ENCODE measurements at places on chromosomes 3 and 15.

GRCh38 chr15:25556136-25556535, 117.3 kb upstream of the UBE3A start:
- no peak overlapping the region for H3K27ac ChIP-seq
- DNase-seq: no peak
- no peaks in the 10 kb centered on the region for H3K4me1 ChIP-seq
- H3K4me3 ChIP-seq: no peak overlapping the region
- no peaks in the 10 kb centered on the region for H3K36me3 ChIP-seq

DNA sequence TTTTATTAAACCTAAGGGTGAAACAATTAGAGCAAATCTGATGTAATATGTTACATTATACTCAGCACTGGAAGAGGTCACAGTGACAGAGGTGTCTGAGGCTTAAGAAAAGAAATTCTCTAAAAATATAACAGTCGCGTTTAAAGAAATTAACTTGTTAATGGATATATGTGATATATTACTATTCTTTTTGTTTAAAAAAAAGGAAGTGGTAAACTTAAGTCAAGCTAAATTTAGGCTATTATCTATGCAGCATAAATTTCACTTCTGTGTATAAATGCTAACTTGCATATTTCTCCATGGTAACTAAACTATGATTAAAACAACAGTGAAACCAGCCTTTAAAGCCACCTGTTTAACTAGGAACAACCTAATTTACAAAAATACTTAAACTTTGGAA, 191.3 kb downstream of the FOXP1 start:
- peaks cover 10% of the 10 kb centered on the region for H3K4me1 ChIP-seq
- no peaks in the 10 kb centered on the region for H3K36me3 ChIP-seq
- no peak for DNase-seq
- no peaks in the 10 kb centered on the region for H3K27me3 ChIP-seq

GRCh38 chr15:43214169-43214568, 6.6 kb downstream of the EPB42 start:
- no peak overlapping the region for H3K27ac ChIP-seq
- no peaks in the 10 kb centered on the region for H3K4me1 ChIP-seq
- H3K36me3 ChIP-seq: no peaks in the 10 kb centered on the region
- no peak overlapping the region for H3K4me3 ChIP-seq
- DNase-seq: no peak

GRCh38 chr3:105529456-105529855, 162.7 kb downstream of the ALCAM start:
- H3K27me3 ChIP-seq: no peaks in the 10 kb centered on the region
- H3K36me3 ChIP-seq: no peaks in the 10 kb centered on the region
- peaks cover 4% of the 10 kb centered on the region for H3K4me1 ChIP-seq

DNA sequence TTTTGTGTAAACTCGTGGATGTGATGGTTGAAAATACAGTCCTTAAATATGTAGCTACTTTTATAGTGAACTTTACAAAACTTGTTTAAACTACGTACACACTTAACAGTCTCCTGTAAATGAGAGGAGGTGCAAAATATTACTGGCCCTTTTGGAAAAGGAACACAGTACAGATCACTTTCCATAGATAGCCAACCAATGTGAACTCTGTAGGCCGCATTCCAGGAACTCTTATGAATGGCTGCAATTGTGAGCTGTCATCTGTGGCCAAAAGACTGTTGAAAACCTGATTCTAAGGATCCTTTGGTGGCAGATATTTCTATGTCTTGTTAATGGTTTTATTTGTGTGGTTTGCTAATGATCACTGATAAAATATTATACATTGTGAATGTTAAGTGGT, 6.2 kb downstream of the TSC22D2 start:
- H3K36me3 ChIP-seq: peaks cover 9% of the 10 kb centered on the region
- DNase-seq: peak; percentile 74
- peak overlapping the region; percentile 96 for H3K27ac ChIP-seq
- H3K27me3 ChIP-seq: no peaks in the 10 kb centered on the region
- H3K4me3 ChIP-seq: peak overlapping the region; percentile 81

GRCh38 chr15:66638377-66638776, 63.7 kb upstream of the SMAD6 start:
- H3K36me3 ChIP-seq: no peaks in the 10 kb centered on the region
- H3K4me3 ChIP-seq: no peak overlapping the region
- DNase-seq: no peak
- no peak overlapping the region for H3K27ac ChIP-seq
- H3K4me1 ChIP-seq: no peaks in the 10 kb centered on the region

DNA sequence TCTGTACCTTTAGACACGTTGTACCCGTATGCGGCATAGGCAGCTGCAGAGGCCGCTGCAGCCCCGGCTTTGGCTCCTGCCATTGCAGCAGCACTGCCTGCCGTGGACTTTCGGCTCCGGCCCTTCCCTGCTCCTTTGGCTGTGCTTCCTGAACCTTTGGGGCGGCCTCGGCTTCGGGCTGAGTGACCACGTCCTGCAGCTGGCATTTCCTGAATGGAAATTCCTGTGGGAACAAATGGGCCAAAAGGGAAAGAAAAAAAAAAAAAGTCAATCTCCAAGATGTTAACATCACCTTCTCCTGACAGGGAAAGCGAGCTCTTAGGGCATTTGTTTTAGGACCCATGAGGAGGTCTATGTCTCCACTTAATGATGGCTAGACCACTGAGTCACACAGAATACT, 29.6 kb downstream of the CHAC1 start:
- DNase-seq: peak; percentile 80
- H3K27ac ChIP-seq: peak overlapping the region; percentile 94
- H3K36me3 ChIP-seq: peaks cover 26% of the 10 kb centered on the region
- peaks cover 25% of the 10 kb centered on the region for H3K4me1 ChIP-seq
- no peaks in the 10 kb centered on the region for H3K27me3 ChIP-seq

- H3K36me3 ChIP-seq: no peaks in the 10 kb centered on the region
- H3K27me3 ChIP-seq: no peaks in the 10 kb centered on the region
- H3K4me3 ChIP-seq: peak overlapping the region; percentile 68
- no peaks in the 10 kb centered on the region for H3K4me1 ChIP-seq
These were observed 412 bp downstream of the SLC41A3 start for GRCh38 chr3:126083511-126083912.

- H3K27me3 ChIP-seq: no peaks in the 10 kb centered on the region
- H3K27ac ChIP-seq: no peak overlapping the region
- no peak overlapping the region for H3K4me3 ChIP-seq
- no peaks in the 10 kb centered on the region for H3K4me1 ChIP-seq
These were observed 81.8 kb downstream of the ZMAT3 start for GRCh38 chr3:178989821-178990220.

GRCh38 chr15:58087871-58088270, 22.4 kb upstream of the ALDH1A2 start:
- no peaks in the 10 kb centered on the region for H3K36me3 ChIP-seq
- no peaks in the 10 kb centered on the region for H3K27me3 ChIP-seq
- no peak overlapping the region for H3K27ac ChIP-seq

GRCh38 chr15:101501703-101502373, 12.3 kb upstream of the PCSK6 start:
- H3K4me3 ChIP-seq: no peak overlapping the region
- no peak overlapping the region for H3K27ac ChIP-seq
- no peaks in the 10 kb centered on the region for H3K4me1 ChIP-seq
- H3K36me3 ChIP-seq: no peaks in the 10 kb centered on the region
- DNase-seq: no peak

DNA sequence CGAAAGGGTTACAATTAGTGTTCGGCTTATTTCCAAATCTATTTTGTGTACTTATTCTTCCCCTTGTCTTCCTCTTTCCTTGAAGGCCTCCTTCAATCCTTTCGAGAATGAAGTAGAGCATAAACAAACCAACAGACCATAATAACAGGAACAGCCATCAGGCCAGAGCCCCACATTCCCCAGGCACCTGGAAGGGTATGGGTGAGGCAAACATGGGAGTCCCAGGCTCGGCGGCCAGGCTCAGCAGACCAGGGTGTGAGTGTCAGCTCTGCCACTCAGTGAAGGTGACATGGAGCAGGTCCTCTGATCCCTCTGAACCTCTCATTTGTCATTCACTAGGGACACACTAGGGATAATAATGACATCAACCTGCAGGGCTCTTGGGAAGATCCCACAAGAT, 13.8 kb downstream of the ALS2CL start:
- no peaks in the 10 kb centered on the region for H3K36me3 ChIP-seq
- H3K27me3 ChIP-seq: no peaks in the 10 kb centered on the region
- H3K4me3 ChIP-seq: no peak overlapping the region
- DNase-seq: no peak
- peaks cover 4% of the 10 kb centered on the region for H3K4me1 ChIP-seq
- no peak overlapping the region for H3K27ac ChIP-seq

GRCh38 chr3:121126033-121126706, 218.2 kb downstream of the STXBP5L start:
- H3K27me3 ChIP-seq: no peaks in the 10 kb centered on the region
- no peak overlapping the region for H3K27ac ChIP-seq
- no peak overlapping the region for H3K4me3 ChIP-seq
- DNase-seq: peak; percentile 30
- H3K36me3 ChIP-seq: no peaks in the 10 kb centered on the region

DNA sequence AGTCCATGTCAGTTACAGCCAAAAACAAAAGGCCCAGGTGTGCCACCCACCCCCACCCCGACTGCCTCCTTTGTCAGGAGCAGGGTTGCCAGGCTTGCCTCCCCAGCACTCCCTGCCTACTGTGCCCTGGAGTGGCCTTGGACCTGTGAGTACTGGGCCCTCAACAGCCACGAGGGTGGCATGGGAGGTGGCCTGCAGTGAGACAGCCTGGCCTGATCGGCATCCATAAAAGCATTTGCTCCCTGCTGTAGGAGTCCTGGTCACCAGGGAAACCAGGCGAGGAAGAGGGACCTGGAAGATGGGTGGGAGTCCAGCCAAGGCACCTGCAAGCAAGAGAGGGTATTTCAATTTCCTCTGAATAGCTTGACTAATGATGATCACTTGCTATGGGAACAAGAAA, 56.4 kb upstream of the KCNMB2 start:
- H3K4me1 ChIP-seq: no peaks in the 10 kb centered on the region
- H3K4me3 ChIP-seq: no peak overlapping the region
- no peaks in the 10 kb centered on the region for H3K27me3 ChIP-seq
- H3K27ac ChIP-seq: no peak overlapping the region

DNA sequence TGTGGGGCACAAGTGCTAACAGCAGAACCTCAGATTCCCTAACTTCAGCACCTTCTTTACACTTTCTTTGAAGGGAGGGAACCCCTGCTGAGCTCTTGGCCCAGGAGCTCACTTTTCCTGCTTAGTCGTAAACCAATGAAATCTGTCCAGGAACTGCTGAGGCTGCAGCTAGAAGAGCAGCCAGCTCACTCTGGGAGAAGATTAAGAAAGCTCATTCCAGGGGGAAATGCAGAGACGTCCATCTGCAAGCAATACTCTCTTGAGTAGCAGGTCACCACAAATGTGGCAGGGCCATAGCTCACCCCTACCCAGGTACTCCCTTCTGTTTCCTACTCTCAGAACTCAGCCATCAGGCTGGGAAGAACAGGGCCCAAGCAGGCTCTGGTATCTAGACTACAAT, 103.3 kb downstream of the WDR76 start:
- peaks cover 3% of the 10 kb centered on the region for H3K27me3 ChIP-seq
- H3K4me1 ChIP-seq: peaks cover 3% of the 10 kb centered on the region
- no peaks in the 10 kb centered on the region for H3K36me3 ChIP-seq

DNA sequence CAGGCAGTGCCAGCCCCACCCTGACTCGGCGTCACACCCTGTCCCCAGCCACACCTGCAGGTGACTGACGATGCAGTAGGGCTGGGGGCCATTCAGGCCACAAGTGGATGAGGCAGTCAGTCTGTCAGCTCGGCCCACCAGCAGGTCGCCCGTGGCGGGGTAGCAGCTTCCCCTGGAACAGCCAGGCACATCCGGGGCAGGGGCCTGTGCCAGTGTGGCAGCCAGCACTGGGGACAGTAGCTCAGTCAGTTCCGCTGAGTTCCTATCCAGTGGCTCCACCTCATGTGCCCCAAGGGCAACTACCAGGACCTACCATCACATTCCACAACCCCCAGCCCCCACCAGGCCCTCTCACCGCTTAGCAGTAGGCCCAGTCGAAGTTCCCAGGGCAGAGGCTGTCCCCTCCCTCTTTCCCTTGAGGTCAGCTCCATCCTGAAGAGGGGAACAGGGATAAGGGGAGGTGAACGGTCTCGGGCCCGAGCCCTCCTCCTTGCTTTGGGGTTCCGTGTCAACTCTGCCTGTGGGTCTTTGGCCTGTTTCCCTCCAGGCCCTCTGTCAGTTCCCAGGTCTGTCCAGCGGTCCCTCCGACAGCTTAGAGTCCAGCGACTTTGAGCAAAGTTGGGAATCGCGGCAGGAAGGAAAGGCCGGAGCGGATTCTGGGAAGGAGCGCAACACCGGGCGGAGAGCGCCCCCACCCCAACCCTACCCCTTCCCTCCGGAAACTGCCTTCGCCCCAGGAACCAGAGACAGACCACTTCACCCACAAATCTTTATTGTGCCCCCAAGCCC, at the start of gene LAMB2:
LAMB2 (minus strand) TSS at position 614 of the 789 bp plus-strand sequence; CDS start at position 431, 183 bp downstream.
- H3K27me3 ChIP-seq: no peaks in the 10 kb centered on the region
- H3K4me1 ChIP-seq: peaks cover 3% of the 10 kb centered on the region
- H3K27ac ChIP-seq: peak within 1 kb of the TSS; percentile 78
- H3K4me3 ChIP-seq: peak within 1 kb of the TSS; percentile 96
- peak; percentile 77 for DNase-seq
- H3K36me3 ChIP-seq: peaks cover 29% of the 10 kb centered on the region

DNA sequence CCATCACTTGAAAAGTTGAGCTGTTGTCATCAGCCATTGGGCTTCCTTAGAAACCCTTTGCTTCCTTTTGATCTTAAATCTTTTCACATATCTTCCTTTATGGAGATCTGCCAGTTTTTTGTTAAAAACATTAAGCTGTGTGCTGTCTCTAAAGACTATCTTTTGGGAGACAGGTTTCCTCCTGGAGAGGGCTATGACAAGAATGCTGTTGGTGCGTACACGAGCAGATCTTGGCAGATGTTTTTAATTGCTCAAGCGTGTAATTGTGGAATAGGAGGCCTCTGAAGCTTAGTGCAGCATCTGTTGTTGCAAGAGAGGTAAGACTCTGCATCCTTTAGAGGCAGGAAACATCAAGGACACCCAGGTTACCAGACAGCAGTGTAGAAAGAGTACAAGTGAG, 56.8 kb downstream of the PHLDB2 start:
- no peak overlapping the region for H3K4me3 ChIP-seq
- peaks cover 11% of the 10 kb centered on the region for H3K36me3 ChIP-seq
- H3K27me3 ChIP-seq: no peaks in the 10 kb centered on the region
- no peak overlapping the region for H3K27ac ChIP-seq

GRCh38 chr3:152355744-152356665, 87.3 kb downstream of the MBNL1 start:
- H3K36me3 ChIP-seq: no peaks in the 10 kb centered on the region
- peak overlapping the region; percentile 42 for H3K27ac ChIP-seq
- no peak overlapping the region for H3K4me3 ChIP-seq
- H3K27me3 ChIP-seq: no peaks in the 10 kb centered on the region

Data from fibroblast of lung (primary cell).